ENCODE measurements at places on chromosomes 6 and 20.

DNA sequence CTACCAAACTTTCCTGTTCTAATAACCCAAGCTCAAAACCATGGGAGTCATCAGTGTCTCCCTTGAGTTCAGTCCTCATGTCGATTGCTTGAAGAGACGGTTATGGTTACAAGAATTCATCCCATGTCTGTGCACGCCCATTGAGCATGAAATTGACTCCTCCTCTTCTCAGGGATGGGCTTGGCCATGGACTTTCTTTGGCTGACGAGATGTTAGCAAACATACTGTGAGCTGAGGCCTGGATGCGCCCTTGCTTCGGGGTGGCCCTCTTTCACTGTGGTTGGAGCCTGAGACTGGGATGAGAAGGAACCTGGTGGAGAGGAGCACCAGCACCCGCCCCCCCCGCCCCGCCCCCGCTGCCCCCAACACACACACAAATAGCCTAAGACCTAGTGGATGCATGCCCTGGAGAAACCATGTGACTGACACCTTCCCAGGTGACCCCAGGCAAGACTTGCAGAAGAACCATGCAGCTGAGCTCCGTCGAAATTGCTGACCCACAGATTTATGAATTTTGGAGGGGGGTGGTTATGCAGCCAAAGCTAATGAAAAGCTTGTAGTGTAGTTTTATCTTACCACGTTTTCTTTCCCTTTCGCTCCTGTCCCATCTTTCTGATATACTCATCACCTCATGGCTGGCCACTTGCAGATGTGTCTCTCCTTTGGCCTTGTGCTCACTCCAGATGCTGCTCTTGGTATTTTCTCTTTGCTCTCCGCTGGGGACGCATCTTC lies 231.4 kb downstream of the CDH4 start:
- no peak for DNase-seq

DNA sequence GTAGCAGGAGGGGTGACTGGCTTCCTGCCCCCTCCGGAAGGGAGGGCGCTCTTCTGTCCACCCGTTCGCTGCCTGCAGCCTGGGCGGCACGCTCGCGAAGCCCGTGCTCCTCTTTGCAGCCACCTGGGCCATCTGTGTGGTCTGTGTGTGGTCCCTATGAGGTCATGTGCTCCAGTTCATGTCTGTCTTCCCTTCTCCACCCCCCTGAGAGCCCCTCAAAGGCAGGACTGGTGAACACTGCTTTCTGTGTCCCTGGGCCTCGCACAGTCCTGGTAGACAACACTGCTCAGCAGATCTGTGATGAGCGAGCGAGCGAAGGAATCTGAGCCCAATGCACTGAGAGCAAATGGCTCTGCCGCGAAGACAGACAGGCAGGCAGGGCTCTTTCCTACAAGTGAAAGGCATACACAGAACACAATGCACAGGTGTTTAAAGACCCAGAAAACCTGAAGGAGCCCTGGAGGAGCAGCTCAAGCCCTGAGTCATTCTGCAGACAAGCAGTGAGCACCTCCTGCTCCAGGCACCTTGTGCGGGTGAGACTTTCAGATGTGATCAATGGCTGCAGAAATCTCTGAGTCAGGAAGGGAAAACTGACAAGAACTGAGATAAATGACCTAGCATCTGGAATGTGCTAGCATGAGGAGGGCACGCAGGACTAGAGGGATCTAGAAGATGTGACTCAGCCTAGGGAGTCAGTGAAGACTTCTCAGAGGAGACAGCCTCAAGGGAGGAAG lies 27.1 kb downstream of the PPP1R3G start:
- DNase-seq, result peak; percentile 22

- no peak for DNase-seq
These were observed 14.4 kb upstream of the SLC17A2 start for GRCh38 chr6:25944688-25945574.

GRCh38 chr6:117506907-117507306 lies 24.4 kb downstream of the DCBLD1 start:
- no peak for DNase-seq

GRCh38 chr20:11497545-11497944 lies 420.1 kb upstream of the BTBD3 start:
- no peak for DNase-seq

DNA sequence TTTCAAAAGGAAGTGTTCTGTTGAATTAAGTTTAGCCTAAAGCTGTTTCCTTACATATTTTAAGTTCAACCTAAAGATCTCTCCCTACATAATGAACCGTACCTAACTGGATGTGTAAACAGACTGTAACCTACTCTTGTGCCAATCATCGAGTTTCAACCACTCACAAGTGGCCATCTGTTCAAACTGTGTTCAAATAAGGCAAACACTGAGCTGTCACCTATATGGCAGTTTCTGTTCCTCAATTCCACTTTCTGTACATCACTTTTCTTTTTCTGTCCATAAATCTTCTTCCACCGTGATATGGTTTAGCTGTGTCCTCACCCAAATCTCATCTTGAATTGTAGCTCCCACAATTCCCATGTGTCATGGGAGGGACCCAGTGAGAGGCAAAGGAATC lies 428.6 kb downstream of the HACE1 start:
- no peak for DNase-seq

- no peak for DNase-seq
These were observed 20.5 kb upstream of the SNRPC start for GRCh38 chr6:34736823-34737222.

DNA sequence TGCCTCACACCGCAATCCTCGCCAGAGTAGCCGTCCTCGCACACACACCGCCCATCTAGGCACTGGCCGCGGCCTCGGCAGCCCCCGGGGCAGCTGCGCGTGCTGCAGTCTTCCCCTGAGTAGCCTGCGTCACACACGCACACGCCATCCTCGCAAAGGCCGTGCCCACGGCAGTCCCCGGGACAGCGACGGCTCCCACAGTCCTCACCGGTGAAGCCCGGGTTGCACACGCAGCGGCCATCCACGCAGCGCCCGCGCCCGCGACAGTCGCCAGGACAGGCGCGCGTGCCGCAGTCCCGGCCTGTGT lies 13.1 kb downstream of the TNXB start:
- no peak for DNase-seq

DNA sequence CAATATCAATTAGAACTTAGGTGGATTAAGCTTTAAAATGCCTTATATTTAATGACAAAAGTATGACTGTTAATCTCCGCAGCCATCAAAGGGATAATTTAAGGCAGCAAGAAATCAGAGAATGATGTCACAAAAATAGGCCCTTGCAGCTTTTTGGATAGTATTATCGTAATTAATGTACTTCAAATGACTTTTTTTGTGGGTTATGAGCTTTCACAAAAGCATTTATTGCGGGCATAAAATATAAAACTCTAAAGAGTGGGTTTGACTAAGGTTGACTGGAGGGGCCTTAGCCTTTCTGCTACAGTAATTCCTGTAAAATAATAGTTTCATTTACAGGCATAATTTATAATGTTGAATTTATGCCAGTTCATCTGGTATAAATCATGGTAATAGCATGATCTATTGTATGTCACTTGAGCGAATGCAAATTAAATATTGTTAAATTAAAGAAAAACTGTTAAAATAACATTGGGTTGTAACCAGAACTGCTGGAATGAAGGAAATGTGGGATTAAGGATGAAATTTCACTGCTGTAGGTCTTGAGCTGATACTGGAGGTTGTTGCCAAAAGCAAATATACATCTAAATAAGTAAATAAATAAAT lies 78.5 kb upstream of the ZFP64 start:
- no peak for DNase-seq

- DNase-seq, result peak; percentile 58
These were observed 42.6 kb downstream of the NCOA3 start for GRCh38 chr20:47544240-47544639.

- DNase-seq, result no peak
These were observed 9.1 kb downstream of the UCKL1 start for GRCh38 chr20:63946986-63947637.

GRCh38 chr6:3902871-3903648 lies 53.9 kb downstream of the FAM50B start:
- no peak for DNase-seq

GRCh38 chr20:64137598-64138031 lies 26.6 kb upstream of the MYT1 start:
- DNase-seq, result no peak

DNA sequence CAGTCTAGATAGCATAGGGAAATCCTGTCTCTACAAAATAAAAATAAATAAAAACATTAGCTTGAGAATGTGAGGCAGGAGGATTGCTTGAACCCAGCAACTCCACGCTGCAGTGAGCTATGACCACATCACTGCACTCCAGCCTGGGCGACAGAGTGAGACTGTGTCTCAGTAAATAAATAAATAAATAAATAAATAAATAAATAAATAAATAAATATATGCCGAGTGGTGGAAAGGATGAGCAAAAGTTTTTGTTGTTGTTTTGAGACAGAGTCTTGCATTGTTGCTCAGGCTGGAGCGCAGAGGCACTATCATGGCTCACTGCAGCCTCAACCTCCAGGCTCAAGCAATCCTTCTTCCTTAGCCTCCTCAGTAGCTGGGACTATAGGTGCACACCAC lies 53.4 kb downstream of the TFAP2A start:
- no peak for DNase-seq

GRCh38 chr6:37741757-37742400 lies 44.2 kb upstream of the MDGA1 start:
- DNase-seq, result no peak

DNA sequence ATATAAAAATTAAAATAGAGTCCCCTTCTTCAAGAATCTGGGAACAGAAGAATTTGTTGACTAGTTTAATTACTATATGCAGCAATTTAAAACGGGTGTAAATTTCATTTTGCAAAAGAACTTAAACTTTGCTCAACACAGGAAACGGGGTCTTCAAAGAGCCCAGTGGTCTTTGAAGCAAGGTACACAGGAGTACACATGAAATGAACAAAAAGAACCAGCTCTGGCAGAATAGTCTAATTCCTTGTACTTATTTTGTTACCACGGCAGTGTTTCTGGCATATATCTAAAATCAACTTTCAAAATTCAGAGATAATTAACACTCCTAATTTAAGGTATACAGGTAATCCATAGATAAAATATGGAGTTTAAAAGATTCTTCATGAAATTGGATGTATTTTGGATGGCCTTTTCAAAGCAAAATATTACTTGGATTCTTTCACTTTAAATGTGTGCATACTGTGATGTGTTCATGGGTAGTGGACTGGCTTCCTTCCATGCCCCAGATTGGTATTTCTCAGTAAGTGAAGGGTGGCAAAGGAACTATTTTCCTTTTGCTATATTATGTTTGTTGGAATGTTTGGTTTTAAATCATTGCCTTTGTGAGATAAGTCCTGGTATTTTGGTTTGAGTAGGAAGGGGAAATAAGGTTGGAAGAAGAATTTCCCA lies 96.8 kb upstream of the THEMIS start:
- no peak for DNase-seq

- DNase-seq, result peak; percentile 67
These were observed 600.4 kb upstream of the JAG1 start for GRCh38 chr20:11274141-11274594.

GRCh38 chr20:24160563-24161281 lies 172.1 kb upstream of the GGTLC1 start:
- DNase-seq, result peak; percentile 74

GRCh38 chr6:37021356-37022129 lies 16.1 kb downstream of the FGD2 start:
- peak; percentile 63 for DNase-seq

GRCh38 chr6:96164802-96165201 lies 149.0 kb downstream of the FUT9 start:
- DNase-seq, result no peak

DNA sequence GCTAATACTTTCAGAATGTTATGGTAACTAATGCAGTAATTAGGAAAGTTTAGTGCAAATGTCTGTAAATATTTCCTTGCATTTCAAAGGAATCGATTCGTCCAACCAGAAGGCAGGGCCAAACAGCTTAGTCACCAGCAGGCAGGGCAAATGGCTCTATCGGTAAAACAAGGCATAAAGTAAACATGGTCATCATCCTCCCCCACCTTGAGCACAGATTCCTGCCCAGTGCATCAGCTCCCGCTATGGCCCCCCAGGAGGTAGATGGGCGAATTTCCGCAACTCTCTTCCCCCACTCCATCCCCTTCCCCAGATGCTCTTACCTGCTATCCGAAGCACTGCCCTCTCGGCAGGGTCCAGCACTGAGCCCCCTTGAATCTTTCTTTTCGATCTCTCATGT lies 103.8 kb upstream of the BEND6 start:
- DNase-seq, result peak; percentile 62

- no peak for DNase-seq
These were observed 140.6 kb downstream of the RPS12 start for GRCh38 chr6:132954936-132955335.

- DNase-seq, result no peak
These were observed 43.5 kb upstream of the SCAF8 start for GRCh38 chr6:154689493-154690255.

- peak; percentile 22 for DNase-seq
These were observed 242.1 kb downstream of the SOD2 start for GRCh38 chr6:159450815-159451465.

GRCh38 chr6:33744895-33745546 lies 1.7 kb downstream of the IP6K3 start:
- no peak for DNase-seq

DNA sequence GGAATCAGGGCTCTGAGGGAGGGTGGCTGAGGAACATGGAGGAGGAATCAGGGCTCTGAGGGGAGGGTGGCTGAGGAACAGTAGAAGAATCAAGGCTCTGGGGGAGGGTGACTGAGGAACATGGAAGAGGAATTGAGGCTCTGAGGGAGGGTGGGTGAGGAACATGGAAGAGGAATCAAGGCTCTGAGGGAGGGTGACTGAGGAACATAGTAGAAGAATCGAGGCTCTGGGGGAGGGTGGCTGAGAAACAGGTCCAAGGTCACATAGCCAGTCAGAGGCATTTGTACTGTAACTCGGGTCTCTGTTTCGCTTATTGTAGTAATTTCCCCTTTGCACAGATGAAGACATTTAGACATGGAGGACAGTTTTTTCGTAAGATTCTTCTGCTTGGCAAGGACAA lies 164.8 kb downstream of the SOBP start:
- DNase-seq, result no peak

- peak; percentile 93 for DNase-seq
These were observed 19.4 kb downstream of the PKIG start for GRCh38 chr20:44601801-44602204.

DNA sequence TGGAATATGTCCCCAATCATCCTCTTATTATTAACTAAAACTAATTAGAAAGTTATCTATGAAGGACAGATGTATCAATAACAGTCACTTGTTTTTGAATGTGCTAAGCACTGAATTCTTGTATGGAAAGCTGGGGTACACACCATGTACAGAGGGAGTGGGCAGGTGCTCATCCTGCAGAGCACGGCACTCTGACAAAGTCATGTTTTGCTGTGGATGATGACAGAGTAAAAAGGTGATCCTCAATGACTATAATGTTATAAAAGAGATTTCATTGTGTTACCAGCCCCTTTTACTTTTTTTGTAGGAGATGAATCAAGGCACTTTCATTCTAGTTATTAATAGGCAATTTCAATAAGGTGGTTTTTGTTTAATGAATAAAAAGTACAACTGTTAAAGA lies 51.4 kb upstream of the MCM9 start:
- no peak for DNase-seq
